ENCODE measurements at places on chromosomes 6 and 20. TPM values are rescaled to one million over a fixed set of nuclear protein-coding genes. Genes with fewer than 3 reads are reported as not detected.

The HTR1B gene
- total RNA-seq, result not detected

The DNAH8 gene
- total RNA-seq, result 0.12 TPM

The LY6G6F gene
- not detected for total RNA-seq

The CFAP61 gene
- not detected for total RNA-seq

The GCM1 gene
- total RNA-seq, result 0.09 TPM

The PPP1R3G gene
- not detected for total RNA-seq

The NHLRC1 gene
- total RNA-seq, result not detected

The RPS6KA2 gene
- 4.5 TPM for total RNA-seq

The SYTL3 gene
- total RNA-seq, result 112 TPM

The KIF6 gene
- total RNA-seq, result not detected

The EIF2S2 gene
- total RNA-seq, result 106 TPM

The SAPCD1 gene
- 19.2 TPM for total RNA-seq

- DNase-seq, result no peak
- H3K27me3 ChIP-seq, result peaks cover 43% of the 10 kb centered on the region
- no peaks in the 10 kb centered on the region for H3K36me3 ChIP-seq
Measured at GRCh38 chr20:62525014-62525413, 49.2 kb upstream of the GATA5 start.

GRCh38 chr6:141488488-141488887 is 644.2 kb upstream of the GJE1 start:
- no peak for DNase-seq
- peak overlapping the region; percentile 73 for H3K27ac ChIP-seq
- H3K27me3 ChIP-seq, result no peaks in the 10 kb centered on the region
- peaks cover 21% of the 10 kb centered on the region for H3K36me3 ChIP-seq

DNA sequence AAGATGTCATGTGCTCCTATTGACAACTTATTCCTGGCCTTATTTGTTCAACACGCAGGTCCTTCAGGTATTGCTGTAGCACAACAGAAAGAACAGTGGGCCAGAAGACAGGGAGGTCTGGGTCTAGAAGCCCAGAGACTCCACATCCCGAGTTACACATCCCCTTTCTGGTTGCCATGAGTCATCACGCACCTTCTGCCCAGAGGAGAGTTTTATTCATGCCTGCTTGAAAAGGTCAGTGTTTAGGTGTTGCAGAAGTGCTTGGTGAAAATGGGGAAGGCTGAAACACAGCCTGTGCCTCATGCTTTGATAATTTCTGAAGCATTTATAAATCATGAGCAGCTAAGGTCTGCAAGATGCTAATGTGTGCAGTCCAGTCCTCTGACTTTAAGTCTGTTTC is 256.4 kb downstream of the GMPR start:
- no peak overlapping the region for H3K4me3 ChIP-seq
- H3K4me1 ChIP-seq, result peaks cover 60% of the 10 kb centered on the region
- H3K27me3 ChIP-seq, result no peaks in the 10 kb centered on the region
- no peak overlapping the region for H3K27ac ChIP-seq
- H3K36me3 ChIP-seq, result peaks cover 22% of the 10 kb centered on the region

- H3K27me3 ChIP-seq, result peaks cover 29% of the 10 kb centered on the region
- no peak overlapping the region for H3K27ac ChIP-seq
- no peak for DNase-seq
- no peaks in the 10 kb centered on the region for H3K36me3 ChIP-seq
- H3K4me3 ChIP-seq, result no peak overlapping the region
Measured at GRCh38 chr20:946826-947225, 30.7 kb upstream of the ANGPT4 start.

GRCh38 chr20:35773154-35773751 is 1.4 kb downstream of the PHF20 start:
- H3K27me3 ChIP-seq, result no peaks in the 10 kb centered on the region
- H3K4me3 ChIP-seq, result peak overlapping the region; percentile 85
- peak; percentile 72 for DNase-seq
- H3K36me3 ChIP-seq, result peaks cover 29% of the 10 kb centered on the region
- H3K4me1 ChIP-seq, result peaks cover 61% of the 10 kb centered on the region

DNA sequence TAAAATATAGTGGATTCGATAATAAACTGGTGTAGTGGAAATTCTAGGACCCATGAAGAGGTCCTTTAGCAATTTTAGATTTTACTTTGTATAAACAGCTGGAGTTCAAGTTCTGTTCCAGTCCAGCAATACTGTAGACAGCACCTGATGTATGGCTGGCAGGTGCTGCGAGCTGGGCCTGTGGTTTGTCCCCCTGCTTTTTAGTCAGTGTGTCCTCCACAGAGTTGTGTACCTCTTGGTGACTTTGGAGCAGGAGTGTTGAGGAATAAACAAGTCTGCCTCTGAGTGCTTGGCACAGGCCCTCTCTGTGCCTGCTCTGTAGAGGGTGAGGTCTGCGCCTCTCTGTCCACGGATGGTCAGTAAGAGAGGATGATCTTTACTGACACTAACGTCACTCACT is 13.8 kb downstream of the STX16 start:
- peaks cover 54% of the 10 kb centered on the region for H3K36me3 ChIP-seq
- H3K4me1 ChIP-seq, result peaks cover 44% of the 10 kb centered on the region
- peak overlapping the region; percentile 12 for H3K27ac ChIP-seq
- H3K27me3 ChIP-seq, result no peaks in the 10 kb centered on the region

- H3K4me1 ChIP-seq, result peaks cover 37% of the 10 kb centered on the region
- no peak for DNase-seq
- H3K36me3 ChIP-seq, result peaks cover 2% of the 10 kb centered on the region
- H3K27me3 ChIP-seq, result peaks cover 76% of the 10 kb centered on the region
Measured at GRCh38 chr6:30100585-30101443, 12.1 kb downstream of the TRIM31 start.

DNA sequence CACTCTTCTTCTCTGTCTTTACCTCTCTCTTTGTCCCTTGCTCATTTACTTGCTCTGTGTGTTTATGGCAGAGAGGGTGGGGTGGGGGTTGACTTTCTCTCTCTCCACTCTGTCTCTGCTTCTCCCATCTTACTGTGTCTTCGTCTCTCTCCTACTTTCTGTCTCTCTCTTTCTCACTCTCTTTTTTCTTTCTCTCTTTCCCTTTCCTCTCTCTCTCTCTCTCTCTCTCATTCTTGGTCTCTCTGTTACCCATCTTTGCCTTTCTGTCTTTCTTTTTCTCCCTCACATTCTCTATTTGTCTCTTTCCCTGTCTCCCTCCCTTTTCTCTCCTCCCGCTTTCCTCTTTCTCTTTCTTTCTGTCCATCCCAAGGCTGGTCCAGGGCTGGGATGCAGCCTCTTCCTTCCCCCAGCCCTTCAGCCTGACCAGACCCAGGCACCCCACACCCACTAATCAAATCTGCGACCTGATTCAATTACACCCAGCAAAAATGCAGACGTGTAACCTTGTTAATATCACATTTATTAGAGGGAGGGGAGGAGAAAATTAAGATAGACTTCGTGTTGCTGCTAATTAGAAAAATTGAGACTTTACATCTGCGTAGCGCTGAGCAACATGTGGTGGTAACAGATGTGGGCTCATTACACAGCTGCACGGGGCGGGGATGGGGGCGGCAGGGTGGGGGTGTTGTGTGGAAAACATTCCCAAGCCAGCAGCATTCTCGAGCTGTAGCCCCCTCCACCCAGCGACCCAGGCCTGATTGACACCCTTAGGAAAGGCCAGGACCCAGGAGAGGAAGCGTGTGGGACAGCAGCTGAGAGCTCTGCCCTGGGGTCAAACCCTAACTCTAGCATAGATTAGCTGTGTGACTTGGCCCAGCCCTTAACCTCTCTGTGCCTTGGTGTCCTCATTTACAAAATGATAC is 124.9 kb upstream of the MAFB start:
- H3K27ac ChIP-seq, result no peak overlapping the region
- H3K4me3 ChIP-seq, result no peak overlapping the region
- no peaks in the 10 kb centered on the region for H3K36me3 ChIP-seq
- no peaks in the 10 kb centered on the region for H3K27me3 ChIP-seq

DNA sequence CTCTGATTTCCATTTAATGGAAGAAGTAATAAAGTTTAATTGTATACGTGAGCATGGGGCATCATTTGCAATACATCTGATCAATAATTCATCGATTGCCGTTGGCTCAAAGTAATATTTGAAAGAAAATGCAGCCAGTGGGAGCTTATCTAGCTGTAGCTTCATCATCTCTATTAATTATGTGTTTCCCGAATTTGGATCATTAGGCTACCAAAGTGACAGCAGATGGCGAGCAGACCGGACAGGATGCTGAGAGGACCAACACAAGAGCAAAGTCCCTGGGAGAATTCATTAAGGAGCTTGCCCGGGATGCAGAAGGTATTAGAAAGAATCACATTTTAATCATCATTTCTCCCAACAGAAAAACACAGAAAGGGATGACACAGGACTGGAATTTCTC is 327.1 kb downstream of the ARHGAP18 start:
- DNase-seq, result no peak
- no peaks in the 10 kb centered on the region for H3K4me1 ChIP-seq
- H3K27ac ChIP-seq, result no peak overlapping the region
- peaks cover 30% of the 10 kb centered on the region for H3K27me3 ChIP-seq

All from activated CD8-positive, alpha-beta memory T cell treated with anti-CD3 and anti-CD28 coated beads, Interleukin-2, amount 10 ng/mL, durations not matched to agents 7 days and 5 days (primary cell).